ENCODE measurements at places on chromosomes 1 and 21.

- DNase-seq = peak; percentile 93
Observed at GRCh38 chr1:51296383-51297357, 33.7 kb downstream of the TTC39A start.

GRCh38 chr21:42555756-42556438 lies 42.2 kb downstream of the SLC37A1 start:
- peak; percentile 2 for DNase-seq

GRCh38 chr1:111241797-111242196 lies 14.3 kb downstream of the CHI3L2 start:
- no peak for DNase-seq

- DNase-seq = peak; percentile 9
Observed at GRCh38 chr1:53603431-53603830, 135.5 kb downstream of the GLIS1 start.

DNA sequence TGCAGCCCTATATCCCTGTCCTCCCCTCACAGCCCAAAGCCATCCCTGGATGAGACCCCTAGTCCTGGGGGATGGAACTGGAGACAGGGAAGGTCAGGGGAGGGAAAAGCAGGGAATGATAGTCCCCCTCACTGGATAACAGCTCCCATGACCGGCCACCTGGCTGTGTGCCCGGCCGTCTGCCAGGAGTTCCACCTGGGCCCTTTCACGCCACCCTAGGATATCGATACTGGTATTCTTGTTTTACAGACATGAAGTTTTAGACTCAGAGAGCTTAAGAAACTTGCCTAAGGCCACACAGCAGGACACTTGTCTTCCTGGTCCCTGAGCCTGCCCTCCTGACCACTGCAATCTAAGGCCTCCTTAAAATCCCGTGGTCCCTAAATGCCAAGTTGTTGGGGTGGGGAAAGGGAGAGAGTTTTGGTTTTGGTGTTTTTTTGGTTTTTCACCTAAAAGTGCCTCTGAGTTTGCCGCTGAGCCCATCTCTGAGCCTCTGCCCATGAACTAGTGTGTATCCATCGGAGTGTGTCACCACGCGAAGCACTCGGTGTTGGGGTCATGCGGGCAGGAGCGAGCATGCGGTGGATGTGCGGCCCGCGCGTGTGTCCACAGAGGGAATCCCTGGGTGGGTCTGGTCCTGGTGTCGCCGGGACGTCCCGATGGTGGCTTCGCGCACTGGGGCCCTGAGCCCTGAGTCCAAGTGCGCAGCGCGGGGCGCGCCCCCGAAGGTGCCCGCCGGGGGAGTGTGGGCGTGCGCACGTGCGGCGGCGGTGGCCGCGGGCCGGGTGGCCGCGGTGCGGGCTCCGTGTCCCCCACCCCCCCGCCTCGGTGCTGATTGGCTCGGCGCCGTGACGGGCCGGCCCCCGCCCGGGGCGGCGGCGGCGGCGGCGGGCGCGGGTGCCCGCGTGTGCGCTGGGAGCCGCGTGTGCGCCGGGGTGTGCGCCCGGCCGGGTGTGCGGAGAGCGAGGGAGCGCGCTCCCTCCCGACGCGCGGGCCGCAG lies at the start of gene EPHA8:
Gene EPHA8, plus strand, starts transcription at position 906 of the 1,000 bp plus-strand sequence. CDS start 147 bp downstream, outside the sequence.
- no peak for DNase-seq

DNA sequence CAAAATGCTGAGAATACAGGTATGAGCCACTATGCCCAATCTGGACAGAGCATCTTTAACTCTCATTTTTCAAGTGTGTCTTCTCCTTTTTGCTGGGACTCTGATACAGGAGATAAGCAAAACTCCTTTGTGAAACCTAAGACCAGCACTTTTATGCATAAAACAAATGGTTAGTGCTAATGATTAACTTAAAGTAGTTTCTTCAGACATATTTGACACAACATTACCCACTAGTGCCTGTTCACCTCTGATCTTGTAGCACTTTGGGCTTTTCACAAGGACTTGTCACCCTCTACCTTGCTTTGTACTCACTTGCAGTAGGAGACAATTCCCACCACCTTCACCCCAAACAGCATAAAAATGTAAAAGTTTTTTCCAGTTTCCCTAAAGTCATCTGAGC lies 216.3 kb downstream of the RGS7 start:
- no peak for DNase-seq

- DNase-seq = no peak
Observed at GRCh38 chr1:31614414-31615005, 3.0 kb upstream of the HCRTR1 start.

- DNase-seq = no peak
Observed at GRCh38 chr1:70358921-70359564, 4.5 kb upstream of the ANKRD13C start.

GRCh38 chr1:23980728-23981070 lies 572 bp upstream of the SRSF10 start:
- DNase-seq = no peak

GRCh38 chr1:243313635-243314536 lies 58.0 kb downstream of the SDCCAG8 start:
- no peak for DNase-seq

- no peak for DNase-seq
Observed at GRCh38 chr1:114062477-114063099, 83.3 kb downstream of the OLFML3 start.

- DNase-seq = no peak
Observed at GRCh38 chr21:44778499-44778911, 23.1 kb downstream of the UBE2G2 start.

DNA sequence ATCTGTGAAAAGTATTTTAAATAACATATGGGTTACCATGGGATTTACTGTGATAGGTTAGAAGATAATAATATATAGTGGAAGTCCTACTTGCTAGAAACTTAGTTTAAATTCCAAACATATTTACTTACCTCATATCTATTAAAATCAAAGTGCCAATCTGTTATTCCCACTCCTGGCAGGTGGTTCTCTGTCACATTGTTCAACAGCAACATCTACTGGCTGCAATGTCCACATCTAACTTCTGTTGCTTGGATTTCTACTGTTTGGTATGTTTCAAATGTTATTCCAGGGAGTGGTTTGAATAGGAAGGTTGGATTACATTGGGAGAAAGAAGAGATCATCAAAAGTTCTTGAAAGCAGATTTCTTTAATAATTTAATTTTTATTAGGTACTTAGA lies 122.5 kb upstream of the NCAM2 start:
- DNase-seq = no peak

- DNase-seq = no peak
Observed at GRCh38 chr1:20446796-20447195, 39.2 kb downstream of the CAMK2N1 start.

DNA sequence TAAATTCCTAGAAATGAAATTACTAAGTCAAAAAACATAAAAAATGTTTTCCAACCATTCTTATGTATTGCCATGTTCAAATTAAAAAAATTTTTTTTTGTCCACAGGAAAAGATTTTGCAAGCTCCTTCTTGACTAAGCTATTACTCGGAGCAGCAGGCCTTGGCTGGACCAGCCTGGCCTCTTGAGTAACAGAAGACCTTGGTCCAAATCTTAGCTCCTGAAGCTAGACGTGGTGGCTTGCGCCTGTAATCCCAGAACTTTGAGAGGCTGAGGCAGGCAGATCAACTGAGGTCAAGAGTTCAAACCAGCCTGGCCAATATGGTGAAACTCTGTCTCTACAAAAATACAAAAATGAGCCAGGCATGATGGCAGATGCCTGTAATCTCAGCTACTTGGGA lies 77.6 kb downstream of the CLSTN1 start:
- no peak for DNase-seq

- DNase-seq = no peak
Observed at GRCh38 chr1:93384656-93385055, 38.9 kb downstream of the DR1 start.

- DNase-seq = no peak
Observed at GRCh38 chr1:31802190-31803150, 13.4 kb downstream of the SPOCD1 start.

- DNase-seq = no peak
Observed at GRCh38 chr1:92902406-92902744, 58.9 kb downstream of the DIPK1A start.

GRCh38 chr1:23434260-23434775 lies 9.8 kb upstream of the TCEA3 start:
- DNase-seq = no peak

GRCh38 chr1:33256221-33256470 lies 146 bp upstream of the ZNF362 start:
- no peak for DNase-seq

DNA sequence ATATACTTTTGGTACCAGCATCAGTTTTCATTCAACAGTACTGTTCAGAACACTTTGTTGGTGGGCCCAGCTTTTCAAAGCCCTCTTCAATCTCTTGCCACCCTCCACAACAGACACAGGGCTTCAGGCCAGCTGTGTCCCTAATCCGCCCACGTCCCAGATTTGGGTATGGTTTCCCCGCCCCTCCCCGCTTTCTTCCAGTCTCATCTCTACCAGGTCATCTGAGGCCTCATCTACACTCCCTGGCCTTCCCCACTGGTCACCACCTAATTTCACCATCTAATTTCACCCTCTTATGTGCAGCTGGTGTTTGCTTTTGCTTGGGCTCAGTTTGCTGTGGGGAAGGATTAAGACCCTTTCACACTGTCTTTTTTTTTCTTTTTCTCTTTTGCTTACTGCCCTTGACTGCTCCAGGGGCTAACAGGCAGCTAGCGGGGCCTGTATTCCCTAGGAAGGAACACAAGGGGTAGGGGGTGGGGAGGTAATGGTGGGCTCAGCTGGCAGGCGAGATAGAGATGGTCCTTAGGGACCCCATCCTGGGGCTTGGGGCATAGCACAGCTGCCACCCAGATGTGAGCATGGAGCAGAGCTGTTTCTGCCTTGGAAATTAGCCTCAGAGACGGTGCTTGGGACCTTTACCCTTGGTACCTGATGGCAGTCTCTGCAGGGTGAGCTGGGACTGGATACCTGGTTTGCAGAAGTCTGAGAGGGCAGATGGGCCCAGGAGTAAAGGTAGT lies 3.8 kb upstream of the EPB41 start:
- DNase-seq = no peak

- DNase-seq = no peak
Observed at GRCh38 chr1:225362805-225363204, 65.0 kb downstream of the LBR start.

DNA sequence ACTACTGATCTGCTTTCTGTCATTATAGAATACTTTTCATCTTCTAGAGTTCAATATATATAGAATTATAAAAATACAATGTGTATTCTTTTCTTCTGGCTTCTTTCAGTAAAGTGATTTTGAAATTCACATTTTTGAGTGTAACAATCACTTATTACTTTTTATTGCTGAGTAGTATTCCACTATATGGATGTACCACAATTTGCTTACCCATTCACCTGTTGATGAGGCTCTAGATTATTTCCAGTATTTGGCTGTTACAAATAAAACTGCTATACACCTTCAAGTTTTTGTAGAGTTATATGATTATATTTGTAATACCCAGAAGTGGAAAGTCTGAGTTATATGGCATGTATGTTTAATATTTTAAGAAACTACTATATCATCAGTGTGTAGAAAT lies 159.4 kb downstream of the RWDD3 start:
- DNase-seq = no peak

DNA sequence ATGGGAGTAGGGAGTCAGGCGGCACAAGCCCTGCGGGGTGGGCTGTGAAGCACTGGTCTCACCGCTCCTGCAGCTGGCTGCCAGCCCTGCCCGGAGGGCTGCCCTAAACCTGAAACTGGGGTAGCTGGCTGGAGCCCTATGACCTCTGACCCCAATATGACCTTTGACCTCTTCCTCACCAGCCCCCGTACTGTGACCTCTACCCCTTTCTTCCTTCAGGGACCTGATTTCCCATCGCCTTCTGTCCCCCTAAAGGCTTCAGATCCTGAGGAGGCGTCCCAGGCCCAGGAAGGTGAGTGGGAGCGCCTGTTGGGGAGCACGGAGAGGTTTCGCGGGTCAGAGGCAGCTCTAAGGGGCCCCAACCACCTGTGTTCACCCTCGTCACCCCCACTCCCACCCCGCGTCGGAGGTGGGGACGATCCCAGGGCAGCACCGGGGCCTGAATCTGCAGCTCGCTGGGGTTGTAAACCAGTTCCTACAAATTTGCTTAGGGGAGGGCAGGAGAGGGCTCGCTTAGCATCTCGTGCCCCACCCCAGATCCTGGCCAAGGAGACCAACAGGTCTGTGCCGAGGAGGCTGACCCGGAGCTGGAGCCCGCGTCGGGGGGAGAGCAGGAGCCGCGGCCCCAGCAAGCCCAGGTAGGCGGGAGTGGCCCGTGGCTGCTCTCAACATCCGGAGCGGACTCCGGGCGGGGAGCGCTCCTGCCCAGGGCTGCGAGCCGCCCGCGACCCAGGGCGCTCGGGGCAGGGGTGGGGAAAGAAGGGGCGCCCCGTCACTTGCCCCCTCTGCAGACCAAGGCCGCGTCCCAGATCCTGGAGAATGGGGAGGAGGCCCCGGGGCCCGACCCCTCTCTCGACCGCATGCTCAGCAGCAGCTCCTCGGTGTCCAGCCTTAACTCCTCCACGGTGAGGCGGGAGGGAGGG lies 7.3 kb downstream of the SYTL1 start:
- DNase-seq = no peak
